ENCODE measurements at places on chromosomes 7 and 10. TPM values are rescaled to one million over a fixed set of nuclear protein-coding genes. Genes with fewer than 3 reads are reported as not detected.

The GPR37 gene
- 0.62 TPM for total RNA-seq

The DOCK4 gene
- total RNA-seq, result 7.2 TPM

The PYROXD2 gene
- 3.2 TPM for total RNA-seq

The IGF2BP3 gene
- 25.1 TPM for total RNA-seq

The STEAP1B gene
- 0.30 TPM for total RNA-seq

The TSPAN12 gene
- 0.49 TPM for total RNA-seq

The ADCY1 gene
- total RNA-seq, result 2.5 TPM

The SPDYE9 gene
- total RNA-seq, result not detected

The RADIL gene
- 2.0 TPM for total RNA-seq

The WDFY4 gene
- not detected for total RNA-seq

The CTAGE8 gene
- total RNA-seq, result not detected

The MKLN1 gene
- total RNA-seq, result 32.8 TPM

The PTPRE gene
- total RNA-seq, result 3.7 TPM

The TMEM270 gene
- total RNA-seq, result 0.23 TPM

The SAP25 gene
- 0.28 TPM for total RNA-seq

The ASZ1 gene
- total RNA-seq, result not detected

The TEX36 gene
- total RNA-seq, result not detected

Measured in A549 treated with DMSO at 1 μM for 4 hours (cell line).